ENCODE measurements at places on chromosomes 2 and 18.

DNA sequence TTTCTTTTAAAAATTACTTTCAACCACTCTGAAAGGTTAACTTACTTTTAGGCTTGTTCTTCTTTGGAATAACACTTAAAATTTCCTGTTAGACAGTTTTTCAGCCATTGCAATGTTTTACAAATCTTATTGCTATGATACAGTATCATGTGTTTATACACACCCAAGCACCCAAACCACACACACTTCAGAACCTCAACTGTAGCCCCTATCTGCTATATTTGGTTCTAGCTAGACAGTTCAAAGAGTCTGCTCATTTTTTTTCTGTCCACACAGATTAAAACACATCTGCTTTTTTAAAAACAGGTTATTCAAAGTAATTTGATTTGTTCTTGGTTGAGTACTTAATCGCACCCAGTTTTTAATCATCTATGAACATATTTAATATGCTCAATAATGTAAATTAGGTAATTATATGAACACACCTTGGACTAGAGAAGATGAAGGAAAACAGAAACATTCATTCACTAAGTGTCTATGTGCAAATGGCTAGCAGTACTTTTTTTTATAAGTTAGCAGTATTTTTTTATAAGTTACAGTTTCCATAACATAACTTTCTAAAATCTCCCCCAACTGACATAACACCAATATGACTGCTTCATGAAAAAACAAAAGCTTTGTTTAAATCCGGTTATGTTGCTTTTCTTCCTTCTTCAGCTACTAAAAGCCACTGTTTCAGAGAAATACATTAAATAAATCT is 17.6 kb downstream of the FBXO11 start:
- DNase-seq: peak; percentile 26

DNA sequence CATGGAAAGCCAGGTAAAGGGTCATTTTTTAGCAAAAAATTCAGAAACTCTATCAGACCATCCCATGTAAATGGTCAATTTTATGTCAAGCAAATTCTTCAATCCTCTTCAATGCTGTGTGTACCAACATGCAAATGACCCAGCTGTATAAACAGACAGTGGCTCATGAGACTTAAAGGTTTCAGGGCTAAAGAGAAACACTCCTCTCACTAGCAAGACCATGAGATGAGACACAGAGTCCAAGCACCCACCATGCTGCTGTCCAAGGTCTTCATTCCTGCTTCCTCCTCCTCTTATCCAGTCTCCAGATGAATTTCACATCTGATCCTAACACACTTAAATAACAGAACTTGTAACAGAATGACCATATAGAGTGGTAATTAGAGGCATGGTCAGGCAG is 30.8 kb upstream of the ONECUT2 start:
- no peak for DNase-seq

DNA sequence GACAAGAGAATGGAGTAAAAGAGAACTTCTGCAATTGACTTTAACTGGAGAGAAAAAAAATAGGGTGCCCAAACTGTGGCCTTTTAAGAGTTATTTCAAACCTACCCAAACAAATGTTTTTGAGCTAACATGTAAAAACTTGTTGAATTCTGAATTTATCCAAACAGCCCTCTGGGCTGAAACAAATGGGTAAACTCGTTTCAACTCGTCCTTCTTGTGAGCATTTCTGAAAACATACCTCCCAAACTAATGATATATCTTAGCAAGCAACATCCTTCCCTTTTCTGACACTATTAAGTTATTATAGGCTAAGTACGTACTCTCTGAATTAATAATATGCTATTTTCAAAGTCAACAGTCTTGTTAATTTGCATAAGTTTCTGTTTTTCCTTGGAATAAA is 793.0 kb upstream of the ACVR2A start:
- DNase-seq: no peak

GRCh38 chr2:49640630-49641029 is 486.3 kb upstream of the FSHR start:
- DNase-seq: no peak

GRCh38 chr18:59728816-59729215 is 31.6 kb upstream of the CCBE1 start:
- no peak for DNase-seq

- peak; percentile 27 for DNase-seq
Measured at GRCh38 chr2:107584577-107584976, 242.1 kb upstream of the RGPD4 start.

GRCh38 chr18:22143347-22144340 is 25.7 kb upstream of the GATA6 start:
- no peak for DNase-seq

- DNase-seq: no peak
Measured at GRCh38 chr18:48065601-48065995, 135.1 kb upstream of the SMAD2 start.

- no peak for DNase-seq
Measured at GRCh38 chr2:160876765-160877164, 283.5 kb upstream of the TANK start.

- no peak for DNase-seq
Measured at GRCh38 chr2:86825036-86825692, 34.5 kb upstream of the CD8A start.

GRCh38 chr2:22557406-22557805 is 827.6 kb upstream of the KLHL29 start:
- no peak for DNase-seq

DNA sequence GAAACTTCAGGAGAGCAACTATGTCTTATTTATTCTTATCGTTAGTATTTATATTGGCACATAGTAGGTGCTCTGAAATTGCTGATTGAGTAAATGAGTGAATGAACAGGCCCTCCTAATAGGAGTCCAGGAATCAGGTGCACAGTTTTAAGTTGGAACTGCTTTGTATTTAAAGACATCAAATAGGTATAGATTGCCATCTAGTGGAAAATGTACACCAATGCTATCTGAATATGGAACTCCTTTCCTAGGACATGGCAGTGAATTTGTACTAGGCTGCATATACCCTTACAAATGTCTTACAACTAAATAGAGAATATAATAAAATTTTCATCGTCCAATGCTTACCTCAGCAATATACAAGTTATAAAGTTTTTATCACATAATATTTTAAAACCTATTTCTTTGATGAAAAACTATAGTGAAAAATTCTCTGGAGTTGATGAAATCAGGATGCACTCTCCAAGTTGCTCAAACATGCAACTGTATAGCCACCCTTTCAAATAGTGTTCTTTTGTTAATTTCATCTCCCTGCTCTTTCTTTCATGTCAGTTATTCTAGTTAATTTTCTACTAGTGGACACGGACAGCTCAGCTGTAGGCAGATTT is 318.9 kb upstream of the SYT4 start:
- DNase-seq: peak; percentile 30

DNA sequence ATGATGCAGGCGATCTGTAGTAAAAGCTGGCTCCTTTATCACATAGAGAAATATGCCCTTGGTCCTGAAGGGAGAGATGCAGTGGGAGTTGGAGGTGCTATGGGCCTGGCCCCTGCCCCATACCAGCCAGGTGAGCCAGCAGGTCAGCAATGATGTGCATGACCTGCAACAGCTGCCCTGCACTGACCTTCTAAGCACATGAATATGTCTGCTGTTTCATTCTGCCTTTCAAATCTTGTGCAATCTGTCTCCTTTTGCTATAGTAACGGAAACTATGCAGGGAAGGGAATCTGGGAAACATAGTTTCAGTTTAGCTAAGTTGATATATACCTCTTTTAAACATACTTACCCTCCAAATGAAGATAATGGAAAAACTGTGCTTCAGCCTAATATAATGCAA is 235.2 kb downstream of the TDRD15 start:
- no peak for DNase-seq

DNA sequence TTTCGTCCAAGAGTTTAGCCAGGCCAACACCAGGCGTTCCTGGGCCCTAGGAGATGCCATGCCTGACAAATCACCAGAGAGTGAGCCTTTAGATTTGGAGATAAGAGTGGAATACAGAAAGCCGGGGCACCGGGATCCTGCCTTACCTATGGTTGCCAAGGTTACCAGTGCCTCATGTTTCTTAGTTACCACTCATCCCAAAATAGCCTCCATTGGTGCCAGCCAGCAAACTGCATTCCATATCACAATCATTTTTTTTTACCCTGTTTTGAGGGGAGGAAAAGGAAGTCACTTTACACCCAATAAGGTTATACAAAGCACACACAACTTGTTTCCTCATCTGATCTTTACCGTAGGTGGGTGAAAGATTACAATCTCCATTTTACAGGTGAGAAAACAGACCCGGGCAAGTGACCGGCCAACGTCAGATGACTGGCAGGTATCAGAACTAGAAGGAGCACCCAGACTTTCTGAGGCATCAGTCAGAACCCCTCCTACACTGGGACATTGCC is 48.3 kb upstream of the PDIA6 start:
- DNase-seq: no peak

- DNase-seq: peak; percentile 23
Measured at GRCh38 chr2:119259296-119259860, 35.7 kb downstream of the STEAP3 start.

- no peak for DNase-seq
Measured at GRCh38 chr2:98899041-98899702, 36.9 kb downstream of the CRACDL start.

GRCh38 chr2:207480521-207481040 is 49.2 kb upstream of the CREB1 start:
- no peak for DNase-seq

- DNase-seq: peak; percentile 72
Measured at GRCh38 chr18:31685097-31686082, 1.0 kb upstream of the B4GALT6 start.

DNA sequence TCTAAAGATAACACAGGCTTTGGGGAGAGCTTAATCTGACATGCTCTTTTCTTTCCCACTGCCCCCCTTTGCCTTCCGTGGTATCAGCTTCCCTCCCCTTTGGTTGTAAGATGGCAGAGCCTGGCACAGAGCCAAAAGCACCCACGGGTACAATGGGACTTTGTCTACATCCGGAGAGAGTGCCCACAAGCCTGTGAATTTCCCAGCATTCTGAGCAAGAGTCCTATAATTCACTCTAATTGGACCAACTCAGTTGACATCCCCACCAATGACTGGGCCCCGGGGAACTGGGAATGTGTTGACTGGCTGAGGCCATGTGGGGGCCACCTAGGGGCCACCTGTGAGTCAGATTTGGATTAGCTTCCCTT is 20.1 kb upstream of the C2orf72 start:
- no peak for DNase-seq

GRCh38 chr2:23649819-23650218 is 264.8 kb downstream of the KLHL29 start:
- DNase-seq: no peak

GRCh38 chr2:30956995-30957394 is 149.7 kb upstream of the CAPN13 start:
- no peak for DNase-seq

GRCh38 chr18:23772327-23773024 is 83.2 kb downstream of the LAMA3 start:
- no peak for DNase-seq

DNA sequence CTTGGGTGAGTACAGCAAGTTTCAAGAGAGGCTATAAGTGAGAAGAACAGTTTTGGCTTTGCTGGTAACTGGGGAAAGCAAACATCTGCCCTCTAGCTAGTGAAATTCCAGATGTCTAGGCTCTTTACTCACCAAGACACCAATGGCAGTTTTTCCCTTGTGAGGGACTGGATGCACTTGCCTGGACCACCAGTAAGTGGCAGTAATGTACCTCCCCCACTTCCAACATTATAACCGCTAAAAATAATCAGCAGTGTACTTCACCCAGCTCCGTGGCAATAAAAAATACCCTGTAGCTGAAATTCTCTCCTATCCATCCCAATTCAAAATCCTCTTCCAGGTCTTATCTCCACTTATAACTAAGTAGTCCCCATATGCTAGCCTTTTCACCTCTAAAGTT is 383.9 kb downstream of the ARHGAP15 start:
- DNase-seq: peak; percentile 81

DNA sequence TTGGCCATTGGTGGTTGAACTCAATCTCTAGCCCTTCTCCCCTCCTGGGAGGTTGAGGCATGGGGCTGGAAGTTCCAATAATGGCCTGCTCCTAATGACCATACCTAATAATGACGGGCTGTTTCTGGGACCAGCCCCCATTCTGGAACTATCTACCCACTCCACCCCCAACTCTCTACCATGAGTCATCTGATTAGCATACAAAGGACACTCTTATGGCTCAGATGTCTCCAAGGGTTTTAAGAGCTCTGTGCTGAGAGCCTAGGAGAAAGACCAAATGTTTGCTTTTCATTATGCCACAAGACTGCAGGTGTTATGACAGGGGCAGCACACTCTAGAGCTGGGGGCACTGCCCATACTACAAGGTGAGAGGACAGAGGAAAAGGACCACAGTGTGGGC is 137.0 kb upstream of the NCKAP5 start:
- DNase-seq: no peak

- no peak for DNase-seq
Measured at GRCh38 chr2:26455670-26456439, 22.1 kb downstream of the OTOF start.

GRCh38 chr2:69034845-69035244 is 21.9 kb downstream of the ANTXR1 start:
- DNase-seq: no peak

- peak; percentile 30 for DNase-seq
Measured at GRCh38 chr2:161796192-161796591, 172.0 kb downstream of the SLC4A10 start.

DNA sequence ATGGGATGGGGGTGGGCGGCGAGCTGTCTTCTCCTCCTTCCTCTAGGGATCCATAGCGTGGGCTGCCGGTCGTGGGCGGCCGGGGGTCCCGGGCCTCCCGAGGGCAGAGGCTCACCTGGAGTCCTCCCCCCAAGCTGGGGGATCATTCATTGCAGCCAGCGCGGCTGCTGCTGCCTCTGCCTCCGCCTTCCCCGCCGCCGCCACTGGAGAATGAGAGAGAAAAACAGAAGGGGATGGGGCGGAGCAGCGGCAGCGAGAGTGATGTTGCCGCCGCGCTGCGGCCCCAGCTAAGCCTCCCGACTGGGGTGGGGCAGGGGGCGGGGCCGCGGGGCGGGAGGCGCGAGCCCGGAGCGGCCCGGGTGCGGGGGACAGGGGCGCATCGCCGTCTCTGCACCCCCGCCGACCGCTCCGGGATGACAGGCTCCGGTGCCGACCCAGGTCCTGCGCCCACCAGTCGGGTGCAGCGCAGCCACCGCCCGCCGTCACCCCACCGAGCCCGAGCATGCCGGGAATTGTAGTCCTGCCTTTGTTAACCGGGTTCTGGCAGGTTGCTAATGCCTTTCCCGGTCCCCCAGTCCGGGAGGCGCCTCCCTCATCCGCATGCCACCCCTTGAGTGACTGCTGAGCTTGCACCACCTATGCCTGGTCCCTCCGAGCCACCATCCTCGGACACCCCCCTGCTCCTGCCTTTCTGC is at the start of gene KIF3C:
KIF3C (minus strand) TSS at position 225 of the 695 bp plus-strand sequence. CDS start 580 bp downstream, outside the sequence.
- DNase-seq: peak; percentile 43

DNA sequence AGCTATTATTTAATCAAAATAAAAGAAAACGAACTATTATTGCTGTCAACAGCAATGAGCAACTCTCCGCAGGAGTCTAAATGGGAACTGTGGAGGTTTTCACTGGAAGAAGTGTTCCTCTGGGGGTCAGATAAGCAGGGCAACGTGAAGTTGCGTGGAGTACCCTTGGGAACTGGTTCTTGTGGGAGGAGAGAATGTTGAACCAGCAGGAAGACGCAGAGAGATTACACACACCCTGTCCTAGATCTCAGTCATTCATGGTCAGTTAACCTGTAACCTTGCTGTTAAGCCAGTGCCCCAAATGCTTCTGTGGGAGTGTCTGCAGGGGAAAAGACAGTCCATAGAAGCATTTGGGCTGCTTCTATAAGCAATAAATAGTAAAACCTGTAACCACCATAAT is 20.4 kb upstream of the CABLES1 start:
- no peak for DNase-seq

- DNase-seq: no peak
Measured at GRCh38 chr2:27724191-27724590, 47.3 kb upstream of the MRPL33 start.
